KG1 (cell line): ENCODE measurements at places on chromosomes 4 and X.

DNA sequence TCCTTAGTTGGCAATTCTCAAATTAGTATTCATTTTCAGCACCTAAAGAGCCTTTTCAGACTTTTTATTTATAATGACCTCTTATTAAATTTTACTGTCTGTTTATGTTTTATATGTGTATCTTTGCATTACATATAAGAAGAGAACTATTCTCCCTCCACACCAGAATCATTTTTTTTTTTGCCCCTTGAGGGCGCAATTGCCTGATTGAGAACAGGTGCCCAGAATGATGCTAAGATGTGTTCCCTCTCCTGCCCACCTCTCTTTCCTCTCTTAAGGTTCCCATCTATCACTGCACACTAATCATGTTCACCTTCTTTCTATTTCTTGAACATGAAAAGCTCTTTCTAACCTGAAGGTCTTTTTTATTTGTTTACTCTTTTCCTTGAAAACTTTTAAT lies 44.2 kb upstream of the ADAM29 start:
- no peak for DNase-seq

- DNase-seq = no peak
Observed at GRCh38 chrX:1506916-1507315, 30.1 kb downstream of the P2RY8 start.

DNA sequence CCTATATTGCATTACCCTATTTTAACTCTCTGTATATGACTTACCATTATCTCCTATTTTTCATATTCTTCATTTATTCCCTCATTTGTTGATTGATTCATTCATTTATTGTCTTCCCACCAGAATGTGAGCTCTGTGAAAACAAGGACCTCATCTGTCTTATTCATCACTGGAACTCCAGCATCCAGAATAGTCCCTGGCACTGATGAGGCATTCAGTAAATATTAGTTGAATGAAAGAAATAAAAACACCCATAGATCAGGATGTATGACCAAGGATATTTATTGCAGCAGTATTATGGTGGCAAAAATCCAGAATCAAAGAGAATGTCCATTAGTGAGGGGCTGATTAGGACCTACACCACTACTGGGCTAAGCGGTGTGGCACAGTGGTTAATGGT lies 164.9 kb downstream of the SPRY1 start:
- no peak for DNase-seq

- no peak for DNase-seq
Observed at GRCh38 chr4:164616961-164617360, 137.0 kb upstream of the SMIM31 start.

GRCh38 chrX:138692591-138692990 lies 18.9 kb downstream of the FGF13 start:
- no peak for DNase-seq

GRCh38 chr4:113303315-113303714 lies 253.9 kb downstream of the ANK2 start:
- DNase-seq = no peak

DNA sequence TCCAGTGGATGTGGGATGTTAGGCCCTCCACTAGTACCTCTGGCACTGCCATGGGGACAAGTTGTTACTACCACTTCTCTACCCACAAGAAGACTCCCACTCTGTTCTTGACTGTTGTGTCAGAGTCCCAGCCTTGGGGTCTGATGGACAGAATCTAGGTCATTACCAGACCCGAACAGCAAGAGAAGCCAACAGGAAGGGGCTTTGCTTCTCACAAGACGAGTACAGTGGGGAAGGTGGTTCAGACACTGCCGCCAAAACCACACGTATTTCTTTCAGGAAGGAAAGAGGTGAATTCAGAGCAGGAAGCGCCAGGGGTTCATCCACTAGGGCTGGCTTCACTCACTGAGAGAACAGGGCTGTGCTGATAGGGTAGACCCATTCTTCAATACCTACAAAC lies 161.3 kb upstream of the KIT start:
- DNase-seq = peak; percentile 36

- DNase-seq = no peak
Observed at GRCh38 chrX:55120761-55121358, 32.0 kb downstream of the PAGE2 start.

- DNase-seq = no peak
Observed at GRCh38 chr4:8021796-8022195, 82.1 kb upstream of the AFAP1 start.

DNA sequence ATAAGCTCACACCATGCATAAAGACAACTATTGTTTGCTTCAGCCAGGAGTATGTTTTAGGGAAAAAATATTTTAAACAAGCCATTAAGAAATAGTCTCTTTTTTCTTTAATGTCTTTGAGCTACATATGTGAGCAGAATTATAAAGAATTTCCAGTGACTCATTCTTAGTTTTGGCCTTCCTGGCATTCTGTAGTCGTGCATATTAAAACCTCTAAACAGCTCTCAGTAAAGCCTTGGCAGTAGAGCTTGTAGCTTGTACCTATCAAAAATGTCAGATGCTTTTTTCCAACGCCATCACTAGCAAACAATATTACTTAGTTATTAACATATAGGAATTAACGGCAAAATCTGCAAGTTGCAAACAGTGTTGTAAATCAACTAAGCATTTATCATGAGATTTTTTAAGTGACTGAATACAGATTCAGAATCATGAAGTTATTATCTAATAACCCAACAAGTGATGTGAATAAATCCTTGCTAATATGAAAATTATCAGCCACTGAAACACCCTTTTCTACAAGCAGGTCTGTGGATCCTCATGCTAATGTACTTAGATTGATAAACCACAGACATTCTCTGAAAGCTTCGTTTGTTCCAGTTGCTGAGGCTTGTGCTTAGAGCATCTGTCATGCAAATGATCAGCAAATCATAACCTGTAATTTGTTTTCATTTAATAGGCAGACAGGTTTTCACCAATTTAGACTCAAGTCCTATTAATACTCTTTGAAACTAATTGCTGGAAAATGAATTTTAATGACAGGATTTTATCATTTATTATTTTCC lies 412.0 kb upstream of the ATOH1 start:
- no peak for DNase-seq

GRCh38 chr4:15063341-15063740 lies 61.1 kb downstream of the CPEB2 start:
- no peak for DNase-seq

DNA sequence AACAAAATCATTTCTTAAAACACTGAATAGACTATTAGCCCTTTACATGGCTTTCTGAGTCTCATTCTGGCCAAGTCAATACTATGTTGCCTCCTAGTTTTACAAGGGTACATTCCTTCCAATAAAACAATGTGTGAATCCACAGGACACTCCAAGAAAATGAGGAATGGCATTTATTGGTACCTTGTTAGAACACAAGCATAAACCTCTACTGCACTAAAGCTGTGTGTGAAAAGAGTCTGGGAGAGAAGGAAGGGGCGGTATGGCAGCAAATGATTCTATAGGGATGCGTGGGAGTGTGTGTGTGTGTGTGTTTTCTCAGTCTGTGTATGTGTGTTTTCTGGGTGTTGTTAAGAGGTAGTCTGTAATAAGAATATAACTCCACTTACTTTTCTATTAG lies 48.9 kb downstream of the CXCL1 start:
- DNase-seq = no peak

GRCh38 chr4:115090483-115091075 lies 22.8 kb downstream of the NDST4 start:
- no peak for DNase-seq

- DNase-seq = no peak
Observed at GRCh38 chr4:128385683-128386304, 98.2 kb upstream of the PGRMC2 start.

DNA sequence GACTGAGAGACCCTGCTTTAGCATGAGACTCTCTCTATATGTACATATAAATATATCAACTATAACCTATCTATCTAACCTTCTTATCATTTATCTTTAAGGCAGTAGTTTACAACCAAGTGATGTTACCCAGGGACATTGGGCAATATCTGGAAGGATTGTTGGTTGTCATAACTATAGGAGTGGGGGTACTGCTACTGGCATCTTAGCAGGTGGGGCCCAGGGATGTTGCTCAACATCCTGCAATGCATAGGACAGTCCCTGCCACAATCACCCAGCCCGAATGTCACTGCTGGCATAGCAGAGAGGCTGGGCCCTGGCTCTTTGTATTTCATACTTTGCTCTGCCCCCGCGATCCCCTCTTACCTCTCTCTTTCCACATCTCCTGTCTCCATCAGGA lies 397.7 kb downstream of the IL15 start:
- DNase-seq = no peak

GRCh38 chr4:40570348-40571077 lies 59.2 kb downstream of the RBM47 start:
- DNase-seq = no peak

DNA sequence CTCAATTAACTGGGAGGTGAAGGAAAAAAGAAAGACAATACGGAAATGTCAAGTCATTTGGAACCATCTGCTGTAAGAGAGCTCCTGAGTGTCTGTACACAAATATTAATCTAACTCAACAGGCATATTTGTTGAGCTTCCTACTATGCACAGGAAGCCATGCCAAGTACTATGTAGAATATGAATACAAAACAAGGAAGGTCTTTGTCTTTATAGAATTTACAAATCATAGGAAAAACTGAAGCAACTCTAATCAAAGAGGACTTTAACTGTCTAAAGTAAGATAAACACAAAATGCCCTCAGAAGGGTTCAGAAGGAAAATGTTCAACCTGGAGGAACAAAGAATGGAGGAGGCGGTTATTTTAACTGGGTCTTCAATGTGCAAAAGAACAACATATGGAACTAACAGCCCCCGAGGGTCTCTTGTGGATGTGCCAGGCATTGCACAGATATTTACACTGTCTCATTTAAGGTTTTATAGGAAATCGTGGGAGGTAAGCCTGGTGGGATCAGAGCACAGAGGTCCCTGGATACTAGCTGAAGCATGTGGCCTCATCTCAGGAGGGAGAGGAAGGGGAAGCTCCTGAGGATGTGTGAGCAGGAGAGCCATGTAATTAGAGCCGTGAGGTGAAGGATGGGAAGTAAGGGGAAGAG lies 5.8 kb downstream of the FAM114A1 start:
- DNase-seq = no peak

DNA sequence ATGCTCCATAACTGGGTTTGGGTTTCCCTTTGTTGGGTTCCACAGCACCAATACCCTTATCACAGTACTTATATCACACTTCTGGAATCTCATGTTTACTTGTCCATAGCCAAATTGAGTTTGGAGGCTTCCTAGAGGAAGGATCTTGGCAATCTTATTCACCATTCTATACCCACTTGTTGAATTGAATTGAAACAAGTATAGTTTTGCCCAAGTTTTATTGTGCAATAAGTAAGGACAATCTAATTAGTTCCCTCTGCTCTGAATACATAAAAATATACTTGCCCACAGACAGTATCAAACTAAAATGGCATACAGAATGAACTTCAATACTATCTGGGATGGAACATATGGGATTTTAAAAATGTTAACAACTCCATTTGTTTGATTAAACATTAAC lies 40.3 kb downstream of the SEC31A start:
- DNase-seq = no peak

- no peak for DNase-seq
Observed at GRCh38 chr4:158025131-158025530, 147.7 kb downstream of the GASK1B start.

DNA sequence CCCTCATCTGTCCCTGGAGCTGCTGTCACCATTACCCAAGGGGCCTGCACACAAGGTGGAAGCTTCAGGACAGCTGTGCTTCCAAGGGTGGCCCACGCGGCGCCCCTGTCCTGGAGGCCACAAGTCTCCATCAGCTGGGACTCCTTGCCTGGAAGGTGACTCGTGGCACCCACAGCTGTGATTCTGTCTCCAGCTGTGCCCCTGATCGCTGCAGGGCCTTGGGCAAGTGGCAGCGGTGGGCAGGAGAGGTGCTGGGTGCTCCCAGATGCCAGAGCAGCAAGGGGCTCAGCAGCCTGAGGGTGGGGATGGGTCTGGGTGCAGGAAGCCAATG lies 9.0 kb upstream of the DUSP9 start:
- DNase-seq = no peak

GRCh38 chrX:46791927-46792809 lies 33.2 kb upstream of the SLC9A7 start:
- peak; percentile 27 for DNase-seq

DNA sequence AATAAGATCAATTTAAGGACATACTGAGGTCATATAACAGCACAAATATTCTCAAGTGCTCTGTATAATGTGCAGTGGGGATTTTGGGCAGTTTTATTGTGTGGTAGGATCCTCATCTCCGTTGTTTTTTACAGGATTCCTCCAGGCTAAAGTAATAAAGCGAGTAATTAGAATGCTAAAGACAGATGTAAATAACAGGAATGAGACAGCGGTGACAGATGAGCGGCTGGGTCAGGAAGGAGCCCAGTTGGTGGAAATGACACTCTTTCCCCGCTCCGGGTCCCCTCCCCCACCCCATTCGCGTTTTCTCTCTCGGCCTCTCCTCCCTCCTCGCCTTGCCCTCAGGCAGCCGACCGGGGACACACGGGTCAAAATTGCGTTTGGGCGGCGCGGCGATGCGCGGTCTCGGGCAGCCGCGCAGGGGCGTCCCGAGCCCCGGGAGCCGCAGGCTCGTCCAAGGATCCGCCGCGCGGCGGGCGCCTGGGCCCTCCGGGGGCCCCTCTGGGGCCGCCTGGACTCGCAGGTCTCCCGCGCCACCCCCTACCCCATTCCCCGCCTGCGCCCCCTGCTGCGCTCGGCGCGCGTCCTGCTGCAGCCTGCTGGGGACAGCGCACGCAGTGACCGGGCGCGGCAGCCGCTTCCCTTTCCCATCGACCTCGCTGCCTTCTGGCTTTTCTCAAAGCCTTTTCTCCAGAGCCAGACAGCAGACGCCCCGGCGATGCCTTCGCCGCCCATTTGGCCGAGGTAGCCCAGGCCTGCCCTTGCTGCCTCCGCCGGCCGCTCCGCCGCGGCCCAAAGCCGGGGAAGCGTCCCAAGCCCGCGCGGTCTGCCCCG lies 16.2 kb downstream of the POU4F2 start:
- no peak for DNase-seq

DNA sequence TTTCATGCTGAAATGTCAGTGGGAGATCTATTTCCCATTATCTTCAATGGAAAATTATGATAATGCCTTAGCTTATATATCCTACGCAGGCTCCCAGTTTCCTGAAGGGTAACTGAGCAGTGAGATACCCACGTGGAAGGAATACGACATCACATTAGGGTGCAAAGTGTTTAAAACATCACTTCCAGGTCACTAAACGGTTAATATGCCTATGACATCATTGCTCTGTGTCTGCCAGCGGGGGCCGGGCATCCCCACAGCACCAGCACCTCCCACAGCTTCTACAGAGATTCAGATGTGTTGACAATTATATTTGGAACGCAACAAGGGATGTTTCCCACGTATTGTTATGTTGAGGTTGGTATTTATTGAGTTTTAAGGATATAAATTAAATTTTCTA lies 27.1 kb downstream of the TMEM271 start:
- DNase-seq = no peak

DNA sequence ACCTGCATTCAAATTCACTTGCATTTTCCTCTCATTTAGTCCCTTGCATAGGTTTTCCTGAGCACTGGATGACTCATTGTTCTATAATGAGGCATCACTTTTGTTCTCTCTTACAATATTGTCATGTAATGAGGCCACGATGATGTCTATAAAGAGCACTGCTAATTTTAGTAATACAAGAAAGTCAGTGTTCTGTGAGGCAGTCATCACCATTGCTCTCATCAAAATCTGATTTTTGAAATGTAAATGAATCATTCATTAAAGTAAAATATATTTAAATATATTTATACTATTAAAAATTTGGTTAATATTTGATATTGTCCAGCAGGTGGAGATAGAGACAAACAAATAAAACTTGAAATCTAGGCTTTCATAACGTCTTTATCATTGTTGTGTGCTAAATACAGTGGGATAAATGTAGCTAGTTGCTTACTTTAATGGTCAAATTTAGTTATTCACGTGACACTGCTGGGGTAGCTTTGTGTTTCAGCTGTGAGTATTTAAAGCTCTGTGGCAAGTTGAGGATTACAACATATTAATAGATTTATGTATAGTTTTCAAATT lies 15.4 kb downstream of the HMGB2 start:
- no peak for DNase-seq
